Activated CD4-positive, CD25-positive, alpha-beta regulatory T cell treated with anti-CD3 and anti-CD28 coated beads, Interleukin-2, amount 50 U/mL, for 24 hours (primary cell): ENCODE measurements at places on chromosomes 6 and 20.
A peak's percentile ranks its signal among the peaks of the same experiment; 100 is the strongest.

DNA sequence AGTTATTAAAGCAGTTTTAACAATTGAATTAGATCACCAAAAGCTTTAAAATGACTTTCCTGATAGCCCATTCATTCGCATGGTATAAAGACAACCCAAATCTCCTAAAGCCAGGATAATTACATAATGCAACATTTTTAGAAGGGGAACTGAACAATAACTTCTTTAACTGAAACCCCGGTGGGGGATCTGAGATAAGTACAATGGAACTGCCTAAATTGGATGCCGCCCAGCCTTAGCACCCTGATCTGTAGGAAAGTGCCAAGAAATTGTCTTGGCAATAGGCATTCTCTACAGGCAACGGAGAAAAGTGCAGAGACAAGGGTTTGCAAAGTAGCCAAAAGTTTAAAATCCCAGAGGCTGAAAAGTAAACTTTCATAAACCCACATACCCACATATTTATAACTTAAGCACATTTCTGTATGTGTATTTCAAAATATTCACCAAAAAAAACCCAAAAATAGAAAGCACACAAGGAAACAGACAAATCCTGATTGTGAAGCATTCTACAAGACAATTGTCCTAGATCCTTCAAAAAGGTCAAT is 98.8 kb upstream of the BEND6 start:
- ATAC-seq: no peak

- ATAC-seq: no peak
Observed at GRCh38 chr6:88008411-88008810, 39.2 kb upstream of the SPACA1 start.

GRCh38 chr6:18675881-18676280 is 288.7 kb downstream of the RNF144B start:
- ATAC-seq: no peak

- no peak for ATAC-seq
Observed at GRCh38 chr20:54000262-54000661, 70.1 kb downstream of the BCAS1 start.

- ATAC-seq: no peak
Observed at GRCh38 chr6:20564269-20564668, 30.0 kb downstream of the CDKAL1 start.

GRCh38 chr20:23245553-23246181 is 104.9 kb upstream of the NXT1 start:
- ATAC-seq: peak; percentile 53

- ATAC-seq: no peak
Observed at GRCh38 chr6:50141100-50141499, 91.4 kb upstream of the DEFB112 start.

DNA sequence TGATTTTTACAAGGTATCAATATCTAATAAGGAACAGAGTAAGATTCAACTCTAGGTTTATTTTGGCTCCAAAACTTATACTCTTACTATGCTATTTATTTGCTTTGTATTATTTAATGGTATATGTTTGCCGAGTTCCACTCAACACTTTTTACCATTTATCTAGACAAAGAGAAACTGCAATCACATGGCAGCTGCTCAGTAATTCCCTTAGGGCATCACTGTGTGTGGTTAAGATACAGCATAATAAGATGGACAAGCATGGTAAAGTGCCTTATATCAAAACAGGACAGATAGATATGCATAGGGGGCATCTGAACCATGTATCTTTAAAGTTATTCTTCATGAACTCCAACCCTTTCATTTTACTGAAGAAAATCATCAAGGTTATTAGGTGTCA is 483.0 kb upstream of the ID4 start:
- ATAC-seq: no peak

GRCh38 chr20:49110767-49111694 is 64.9 kb downstream of the CSE1L start:
- no peak for ATAC-seq

DNA sequence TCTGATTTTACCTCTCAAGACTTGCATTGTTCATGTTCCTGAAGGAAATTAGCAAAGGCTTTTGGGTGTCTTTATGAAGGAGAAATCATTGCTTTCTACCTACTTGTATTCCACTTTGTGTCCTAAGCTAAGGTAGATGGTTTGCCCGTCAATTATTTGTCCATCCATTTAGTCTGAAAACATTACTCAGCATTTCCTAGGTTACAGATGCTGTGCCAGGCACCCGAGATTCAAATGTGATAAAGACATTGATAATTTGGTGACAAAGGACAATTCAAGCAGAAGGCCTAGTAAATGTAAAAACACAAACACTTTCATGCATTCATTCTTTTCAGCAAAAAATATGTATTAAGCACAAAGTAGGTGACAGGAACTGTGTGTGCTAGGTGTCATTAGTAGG is 251.1 kb downstream of the FARS2 start:
- ATAC-seq: no peak

DNA sequence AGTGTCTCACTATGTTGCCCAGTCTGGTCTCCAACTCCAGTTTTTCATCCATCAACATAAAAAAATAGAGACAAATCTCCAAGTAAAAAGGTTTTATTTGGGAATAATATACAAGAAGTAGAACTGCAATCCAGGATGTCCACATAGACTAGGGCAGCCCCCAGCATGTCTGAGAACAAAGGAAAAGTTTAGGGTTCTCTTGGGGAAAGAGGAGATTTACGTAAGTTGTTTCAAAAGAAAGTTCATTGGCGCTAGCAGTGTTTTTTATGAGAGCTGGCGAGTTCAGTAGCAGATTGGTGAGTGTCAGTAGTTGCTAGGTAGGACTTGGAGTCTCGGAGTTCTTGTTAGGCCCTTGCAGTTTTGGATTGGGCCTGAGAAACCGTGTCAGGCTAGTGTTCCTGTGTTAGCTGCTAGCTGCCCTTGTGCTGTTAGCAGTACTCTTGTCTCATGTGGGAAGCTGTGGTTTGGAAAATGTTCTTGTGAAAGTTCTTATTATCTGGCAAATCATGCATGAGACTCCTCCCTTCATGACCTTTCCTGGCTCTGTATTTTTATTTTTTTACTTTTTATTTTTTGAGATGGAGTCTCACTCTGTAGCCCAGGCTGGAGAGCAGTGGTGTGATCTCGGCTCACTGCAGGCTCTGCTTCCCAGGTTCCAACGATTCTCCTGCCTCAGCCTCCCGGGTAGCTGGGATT is 24.7 kb downstream of the TTLL9 start:
- peak; percentile 38 for ATAC-seq

DNA sequence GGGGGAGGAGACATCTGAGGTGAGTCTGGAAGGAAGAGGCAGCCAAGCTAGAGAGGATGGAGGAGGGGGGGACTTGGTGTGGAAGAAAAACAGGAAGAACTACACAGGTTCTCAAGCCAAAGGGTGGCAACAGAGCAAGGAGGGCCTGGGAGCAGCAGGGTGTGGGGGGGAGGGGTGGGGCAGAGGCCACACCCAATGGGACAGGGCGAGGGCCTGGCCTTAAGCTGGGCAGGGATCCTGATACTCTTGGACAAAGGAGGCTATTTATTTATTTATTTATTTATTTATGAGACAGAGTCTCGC is 359.0 kb downstream of the ZFAND3 start:
- ATAC-seq: no peak

- ATAC-seq: no peak
Observed at GRCh38 chr20:18728165-18728869, 85.3 kb upstream of the SCP2D1 start.

- ATAC-seq: no peak
Observed at GRCh38 chr6:81731814-81732213, 20.7 kb downstream of the TENT5A start.

DNA sequence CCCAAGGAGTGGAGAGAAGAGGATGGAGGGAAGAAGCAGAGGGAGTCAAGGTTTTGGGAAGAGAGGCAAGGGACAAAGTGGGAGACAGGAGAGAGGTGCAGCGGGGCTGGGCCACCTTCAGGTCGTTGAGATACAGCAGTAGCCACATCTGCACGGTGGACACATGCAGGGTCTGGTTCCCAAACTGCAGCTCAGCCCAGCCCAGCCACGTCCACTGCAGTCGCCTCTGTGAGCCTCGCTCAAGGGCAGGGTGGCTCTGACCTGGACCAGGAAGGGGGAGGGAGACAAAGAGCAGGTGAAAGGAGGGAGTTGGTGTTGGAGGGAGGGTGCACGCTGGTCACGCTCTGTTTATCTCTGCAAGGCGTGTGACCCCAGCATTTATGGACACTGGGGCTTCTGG is 14.9 kb downstream of the CUL7 start:
- no peak for ATAC-seq

GRCh38 chr20:63102721-63103375 is 96.1 kb upstream of the BHLHE23 start:
- ATAC-seq: peak; percentile 62

GRCh38 chr6:159959165-159959975 is 9.5 kb upstream of the IGF2R start:
- ATAC-seq: no peak

GRCh38 chr6:138451043-138451442 is 47.0 kb downstream of the HEBP2 start:
- ATAC-seq: no peak

- ATAC-seq: no peak
Observed at GRCh38 chr6:47663462-47664216, 34.7 kb upstream of the ADGRF4 start.
